ENCODE measurements at places on chromosomes 6 and 20.

GRCh38 chr6:86535100-86535499 lies 402.2 kb upstream of the HTR1E start:
- DNase-seq, result no peak

DNA sequence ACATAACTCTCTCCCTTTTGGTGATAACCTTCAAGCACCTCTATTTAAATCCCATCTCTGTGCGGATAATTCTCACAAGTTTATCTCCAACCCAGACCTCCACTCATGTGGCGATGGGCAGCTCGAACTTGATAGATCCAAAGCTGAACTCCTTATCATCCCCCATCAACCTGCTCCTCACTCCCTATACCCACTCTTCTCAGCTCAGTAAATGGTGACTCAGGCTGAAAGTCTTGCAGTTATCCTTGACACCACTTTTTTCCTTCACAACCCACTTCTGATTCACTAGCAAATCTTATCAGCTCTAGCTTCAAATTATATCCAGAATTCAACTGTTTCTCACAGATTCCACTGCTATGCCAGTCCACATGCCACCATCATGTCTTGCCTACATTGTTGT lies 155.3 kb upstream of the STXBP5 start:
- no peak for DNase-seq

- DNase-seq, result no peak
Measured at GRCh38 chr20:14717134-14717999, 380.0 kb upstream of the FLRT3 start.

GRCh38 chr6:117985916-117986315 lies 78.9 kb downstream of the SLC35F1 start:
- no peak for DNase-seq

GRCh38 chr6:162409741-162410691 lies 317.6 kb downstream of the PRKN start:
- no peak for DNase-seq

DNA sequence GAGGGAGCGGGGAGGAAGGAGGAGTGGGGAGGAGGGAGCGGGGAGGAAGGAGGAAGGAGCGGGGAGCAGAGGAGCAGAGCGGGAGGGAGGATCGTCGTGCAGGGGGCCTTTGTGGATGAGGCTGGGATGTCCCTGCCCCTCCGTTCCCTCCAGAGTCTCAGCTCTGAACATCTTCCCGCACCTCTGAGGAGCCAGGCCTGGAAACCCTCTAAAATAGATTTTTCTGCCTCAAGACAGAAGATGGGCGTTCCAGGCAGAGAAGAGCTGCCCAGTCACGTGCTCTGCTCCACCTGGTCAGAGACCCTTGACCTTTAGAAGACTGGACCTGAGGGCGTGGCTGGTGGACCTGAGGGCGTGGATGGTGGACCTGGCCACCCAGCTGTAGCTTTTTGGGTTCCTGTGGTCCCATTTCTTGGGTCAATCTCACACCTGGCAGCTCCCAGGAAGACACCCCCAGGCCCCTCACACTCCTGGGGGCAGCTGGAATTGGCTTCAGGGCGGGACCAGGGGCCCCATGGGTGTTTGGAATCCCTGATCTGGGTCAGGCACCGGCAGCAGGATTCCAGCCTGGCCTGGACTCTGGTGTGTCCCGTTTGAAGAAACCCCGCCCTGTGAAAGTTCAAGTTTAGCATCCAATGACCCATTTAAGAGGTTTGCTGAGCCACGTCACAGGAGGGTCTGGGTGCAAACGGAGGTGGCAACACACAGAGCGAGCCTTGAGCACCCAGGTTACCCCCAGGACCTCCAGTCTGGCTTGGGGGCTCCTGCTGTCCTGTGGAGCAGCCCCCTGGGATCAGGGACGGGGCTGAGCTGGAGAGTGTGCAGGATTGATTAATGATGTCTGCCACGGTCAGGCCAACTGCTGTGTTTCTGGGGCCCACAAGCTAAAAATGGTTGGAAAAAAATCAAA lies 96.9 kb upstream of the BHLHE23 start:
- DNase-seq, result no peak

GRCh38 chr6:30691208-30691847 lies 544 bp upstream of the NRM start:
- DNase-seq, result no peak

DNA sequence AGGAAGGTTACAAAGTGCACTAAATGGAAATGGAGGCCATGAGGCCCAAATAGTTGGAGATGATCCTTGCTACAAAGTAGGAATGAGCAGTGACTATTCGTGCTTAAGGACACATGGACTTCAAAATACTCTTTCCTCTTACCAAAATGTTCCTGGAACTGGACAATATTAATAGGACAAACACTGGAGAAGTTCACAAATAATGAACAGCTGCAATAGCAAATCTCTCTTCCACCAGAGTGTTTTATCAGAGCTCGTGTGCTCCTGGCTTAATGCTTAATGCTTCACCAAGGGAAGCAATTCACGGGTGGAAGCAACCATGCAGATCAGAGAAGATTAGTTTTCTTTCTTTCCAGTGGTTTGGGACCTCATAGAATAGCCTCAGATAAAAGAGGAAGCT lies 435.4 kb downstream of the BCKDHB start:
- no peak for DNase-seq

DNA sequence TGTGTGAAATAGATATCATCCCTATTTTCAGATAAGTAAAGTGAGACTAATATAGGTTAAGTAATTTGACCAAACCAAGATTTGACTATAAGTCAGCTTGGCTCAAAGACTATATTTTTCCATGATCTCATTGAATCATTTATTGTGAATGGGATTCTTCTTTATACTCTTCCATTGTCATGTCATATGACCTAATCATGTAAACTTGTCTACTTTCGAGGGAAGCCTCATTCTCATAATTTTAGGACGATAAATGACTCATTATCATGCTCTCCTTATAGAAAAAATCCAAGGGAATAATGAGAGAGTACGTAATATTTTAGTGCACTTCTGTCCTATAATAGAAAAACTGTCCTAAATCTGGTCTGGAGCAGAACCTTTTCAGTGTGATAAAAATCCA lies 40.9 kb upstream of the CCN6 start:
- no peak for DNase-seq

- DNase-seq, result no peak
Measured at GRCh38 chr20:699811-700338, 24.3 kb upstream of the SCRT2 start.

- no peak for DNase-seq
Measured at GRCh38 chr20:10511170-10511508, 76.0 kb downstream of the SLX4IP start.

GRCh38 chr6:157669747-157670216 lies 153.3 kb upstream of the SNX9 start:
- DNase-seq, result peak; percentile 17

- no peak for DNase-seq
Measured at GRCh38 chr20:51135926-51136715, 113.2 kb upstream of the KCNG1 start.

DNA sequence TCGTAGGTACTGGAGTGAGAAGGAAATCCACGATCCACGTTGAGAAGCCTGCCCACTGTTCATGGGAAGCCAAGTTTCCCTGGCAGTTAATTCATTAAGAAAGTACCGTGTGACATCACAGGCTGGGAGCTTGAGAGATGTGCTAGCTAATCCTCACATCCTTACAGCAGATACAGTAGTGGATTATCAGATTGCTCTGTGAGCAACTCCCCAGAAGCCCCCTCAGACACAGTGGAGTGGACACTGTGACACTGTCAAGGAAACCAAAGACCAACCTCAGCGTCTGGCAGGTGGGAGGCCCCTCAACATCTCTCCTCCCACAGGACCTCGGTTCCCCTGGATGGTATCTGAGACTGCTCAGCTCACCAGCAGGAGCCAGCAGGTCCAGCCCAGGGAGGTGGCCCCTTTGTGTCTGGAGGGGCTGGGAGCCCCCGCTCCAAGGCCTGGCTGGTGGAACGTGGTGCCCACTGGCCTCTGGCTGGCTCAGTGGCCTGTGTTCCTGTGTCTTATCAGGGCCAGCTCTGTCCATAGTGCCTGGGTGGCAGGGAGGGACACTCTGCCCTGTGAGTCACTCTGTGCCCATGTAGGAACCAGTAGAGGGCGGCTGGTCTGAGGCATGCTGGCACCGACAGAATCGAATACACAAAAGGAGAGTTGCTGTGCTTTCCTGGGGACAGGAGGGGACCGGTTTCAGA lies 7.2 kb downstream of the PYGB start:
- DNase-seq, result no peak

- DNase-seq, result no peak
Measured at GRCh38 chr6:11525468-11526155, 11.9 kb upstream of the TMEM170B start.

- DNase-seq, result no peak
Measured at GRCh38 chr6:85136310-85136709, 313.6 kb upstream of the NT5E start.

GRCh38 chr6:154558984-154559383 lies 48.5 kb upstream of the CNKSR3 start:
- DNase-seq, result no peak

DNA sequence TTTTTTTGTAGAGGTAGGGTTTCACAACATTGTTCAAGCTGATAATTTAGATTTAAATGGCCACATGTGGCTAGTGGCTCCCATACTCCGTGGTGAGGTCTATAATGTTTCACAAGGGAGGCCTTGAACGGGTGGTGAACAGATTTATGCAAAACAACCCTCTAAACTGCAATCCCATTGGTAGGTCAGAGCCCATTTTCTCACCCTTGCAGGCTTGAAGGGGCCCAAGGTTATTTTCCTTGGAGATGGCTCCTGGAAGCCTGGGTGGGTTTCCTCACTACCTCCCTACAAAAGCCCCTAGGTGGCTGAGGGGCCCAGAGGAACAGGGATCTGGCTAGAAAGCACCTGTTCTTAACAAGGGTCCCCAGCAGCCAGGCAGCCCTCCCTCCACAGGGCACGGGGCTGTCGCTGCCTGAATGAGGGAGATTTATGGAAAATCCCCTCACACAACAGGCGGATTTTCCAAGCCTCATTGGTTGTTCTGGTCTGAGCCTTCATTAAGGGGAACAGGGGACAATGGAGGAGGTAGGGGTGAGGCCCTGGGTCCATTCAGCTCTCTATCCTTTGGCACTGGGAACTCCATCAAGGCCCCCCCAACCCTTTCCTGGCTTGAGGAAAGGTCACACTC lies 64.6 kb downstream of the VEGFA start:
- no peak for DNase-seq

GRCh38 chr6:19988555-19988954 lies 151.4 kb downstream of the ID4 start:
- DNase-seq, result no peak

DNA sequence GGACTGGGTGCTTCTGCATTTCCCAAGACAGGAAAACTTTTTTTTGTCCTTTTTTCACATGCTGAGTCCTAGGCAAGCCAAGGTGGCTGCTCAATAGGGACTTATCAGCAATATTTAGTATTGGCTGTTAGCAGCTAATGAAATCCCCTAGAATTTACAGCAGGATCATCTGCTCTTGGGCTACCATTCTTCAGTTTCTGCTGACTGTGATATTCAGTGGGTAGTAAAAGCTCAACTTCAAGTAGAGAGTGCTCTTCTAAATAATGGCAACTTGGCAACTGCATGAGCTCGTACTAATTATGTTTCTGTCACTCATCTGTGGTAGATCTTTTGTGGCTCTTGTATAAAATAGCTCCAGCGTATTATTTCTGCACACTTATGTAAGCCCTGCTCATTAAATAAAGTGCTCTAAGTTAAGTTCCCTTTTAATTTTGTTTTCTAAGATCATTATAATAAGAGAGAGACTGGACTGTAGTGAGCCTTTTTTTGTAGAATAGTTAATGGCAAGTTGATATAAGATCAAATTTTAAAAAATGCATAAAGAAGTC lies 110.3 kb downstream of the SLC35F1 start:
- DNase-seq, result no peak

DNA sequence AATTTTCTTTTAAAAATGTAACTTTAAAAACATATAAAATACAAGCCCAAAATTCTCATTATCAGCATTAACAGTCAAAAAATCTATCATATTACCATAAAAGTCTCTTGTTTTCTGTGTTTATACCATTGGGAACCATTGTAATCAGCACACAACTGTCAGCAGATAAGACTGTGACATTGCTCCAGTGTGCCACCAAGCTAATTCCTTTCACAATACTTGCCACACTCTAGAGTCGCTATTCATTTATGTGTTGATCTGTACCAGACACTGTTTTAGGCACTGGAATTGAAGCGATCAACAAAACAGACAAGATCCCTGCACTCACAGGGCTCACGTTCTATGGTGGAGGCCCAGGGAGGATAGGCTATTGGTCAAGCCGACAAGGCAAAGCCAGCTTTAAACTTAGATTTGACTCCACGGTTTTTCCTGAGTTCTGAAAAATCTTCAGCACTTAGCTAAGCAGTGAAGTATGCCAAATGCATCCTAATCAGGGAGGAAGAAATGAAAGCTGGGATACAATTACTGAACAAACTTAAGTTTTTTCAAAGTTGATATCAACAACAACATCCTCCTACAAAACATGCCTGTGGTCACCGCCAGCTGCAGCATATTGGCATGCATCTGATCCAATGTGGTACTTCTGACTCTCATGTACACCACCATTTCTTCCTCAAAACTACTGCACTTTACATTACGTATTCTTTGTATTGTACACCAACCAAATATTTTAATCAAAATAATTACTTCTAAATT lies 60.5 kb downstream of the GMDS start:
- DNase-seq, result no peak

- DNase-seq, result no peak
Measured at GRCh38 chr6:5199702-5200101, 61.0 kb downstream of the LYRM4 start.

DNA sequence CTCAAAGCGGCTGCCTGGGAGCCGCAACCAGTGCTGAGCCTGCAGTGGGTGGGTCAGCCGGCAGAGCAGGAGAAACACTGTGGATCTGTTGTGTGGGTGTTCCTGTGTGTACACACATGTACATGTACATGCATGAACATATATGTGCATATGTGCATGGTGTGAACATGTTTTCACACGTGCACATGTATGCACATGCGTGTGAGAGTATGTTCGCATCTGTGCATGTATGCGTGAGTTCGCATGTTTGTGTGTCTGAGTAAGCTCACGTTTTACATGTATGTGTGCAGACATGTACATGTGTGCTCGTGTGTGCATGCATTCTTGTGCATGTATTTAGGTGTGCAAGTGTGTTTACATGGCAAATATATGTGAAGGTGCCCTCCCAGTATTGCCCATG lies 302.6 kb downstream of the CDH4 start:
- DNase-seq, result no peak

- no peak for DNase-seq
Measured at GRCh38 chr20:4681401-4681800, 40.3 kb upstream of the PRND start.
